ENCODE measurements at places on chromosomes 3 and 15. TPM values are rescaled to one million over a fixed set of nuclear protein-coding genes. Genes with fewer than 3 reads are reported as not detected.

The ABI3BP gene
- total RNA-seq, result 36.0 TPM

The ANO10 gene
- 48.9 TPM for total RNA-seq

The GOLGA6D gene
- total RNA-seq, result not detected

The C15orf61 gene
- total RNA-seq, result 3.3 TPM

The TLR9 gene
- under 0.01 TPM for total RNA-seq

The DNASE1L3 gene
- total RNA-seq, result not detected

The SRGAP3 gene
- 0.53 TPM for total RNA-seq

The CFAP44 gene
- total RNA-seq, result 6.0 TPM

The MOBP gene
- 0.13 TPM for total RNA-seq

The ABHD5 gene
- total RNA-seq, result 31.1 TPM

The OR5H2 gene
- not detected for total RNA-seq

The ERC2 gene
- 2.8 TPM for total RNA-seq

The AHSG gene
- total RNA-seq, result not detected
